Common myeloid progenitor, CD34-positive (primary cell): ENCODE measurements at places on chromosomes 4 and X.

- DNase-seq: peak; percentile 99
Measured at GRCh38 chr4:74093981-74094623, 4.9 kb downstream of the CXCL2 start.

DNA sequence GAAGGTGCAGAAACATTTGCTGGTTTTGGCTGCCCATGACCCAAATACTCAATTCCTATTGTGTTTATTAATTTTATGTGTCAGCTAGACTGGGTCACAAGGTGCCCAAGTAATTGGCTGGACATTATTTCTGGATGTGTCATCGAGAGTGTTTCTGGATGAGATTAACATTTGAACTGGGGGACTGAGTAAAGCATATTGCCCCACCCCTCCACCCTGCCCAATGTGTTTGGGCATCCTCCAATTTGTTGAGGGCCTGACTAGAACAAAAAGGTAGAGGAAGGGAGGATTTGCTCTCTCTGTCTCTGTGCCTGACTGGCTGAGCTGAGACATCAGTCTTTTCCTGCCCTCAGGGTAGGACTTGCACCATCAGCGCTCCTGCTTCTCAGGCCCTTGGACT lies 29.7 kb upstream of the LCORL start:
- DNase-seq: no peak

DNA sequence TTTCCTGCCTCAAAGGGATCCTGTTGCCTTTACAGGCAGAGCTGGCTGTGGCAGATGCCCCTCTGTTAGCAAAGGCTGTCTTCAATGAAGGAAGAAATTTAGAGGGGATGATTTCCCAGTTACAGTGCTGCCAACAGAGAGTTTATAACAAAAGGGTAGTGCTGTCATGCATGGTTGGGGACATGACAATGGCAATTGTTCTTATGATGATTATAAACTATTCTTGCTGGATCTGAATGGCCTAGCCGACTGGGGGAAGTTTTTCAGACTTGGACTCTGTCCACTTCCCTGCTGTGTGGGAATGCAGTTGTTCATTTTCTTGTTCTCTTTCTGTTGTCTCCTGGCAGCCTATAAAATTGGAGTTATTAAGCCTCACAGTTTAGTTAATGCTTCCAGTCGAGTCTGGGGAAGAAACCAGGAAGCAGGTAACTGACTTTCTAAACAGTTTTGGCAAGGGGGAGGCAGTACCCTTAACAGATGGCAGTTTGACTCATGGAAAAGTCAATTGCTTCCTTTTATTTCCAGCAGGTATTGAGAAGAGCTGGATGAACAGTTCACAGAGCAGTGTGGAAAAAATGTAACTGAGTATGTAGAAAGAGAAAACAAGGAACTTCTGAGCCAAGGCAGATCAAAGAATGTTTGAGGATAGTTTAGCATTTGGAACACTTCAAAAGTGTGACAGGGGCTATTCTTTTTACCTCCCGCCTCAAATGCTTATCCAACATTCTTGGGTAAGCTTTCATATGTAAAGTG lies 582.6 kb downstream of the RAPGEF2 start:
- DNase-seq: no peak

- no peak for DNase-seq
Measured at GRCh38 chr4:109126856-109127255, 175.6 kb downstream of the COL25A1 start.

DNA sequence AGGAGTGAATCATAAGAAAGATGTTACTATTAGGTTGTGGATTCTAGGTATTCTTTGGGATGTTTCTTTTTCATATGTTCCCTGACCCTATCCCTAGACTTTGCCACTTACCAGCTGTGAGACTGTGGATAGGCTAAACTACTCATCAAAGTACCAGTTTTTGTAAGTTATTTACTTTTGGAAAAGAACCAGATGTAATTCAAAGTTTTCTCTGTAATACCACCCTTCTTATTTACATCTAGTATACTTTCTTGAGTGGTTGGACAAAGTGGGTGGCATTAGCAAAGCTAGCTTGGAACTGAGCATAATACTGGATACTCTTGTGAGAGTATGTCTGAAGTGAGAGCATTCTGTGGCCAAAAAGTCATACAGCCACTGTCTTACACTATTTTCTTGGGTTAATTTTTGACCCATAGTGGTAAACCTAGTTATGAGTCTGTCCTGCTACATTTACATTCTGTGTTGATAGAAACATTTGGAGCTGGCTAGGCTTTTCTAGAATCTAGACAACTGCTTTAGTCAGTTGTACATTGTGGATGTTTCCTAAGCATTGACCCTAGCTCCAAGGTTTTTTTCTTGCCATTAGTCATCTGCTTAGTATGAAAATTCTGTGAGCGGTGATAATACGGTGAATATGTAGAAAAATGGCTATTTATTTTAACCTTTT lies 41.7 kb downstream of the KDM6A start:
- no peak for DNase-seq

GRCh38 chrX:51420610-51421009 lies 75.8 kb downstream of the NUDT11 start:
- peak; percentile 48 for DNase-seq
